ENCODE measurements at places on chromosomes 2 and 18.

DNA sequence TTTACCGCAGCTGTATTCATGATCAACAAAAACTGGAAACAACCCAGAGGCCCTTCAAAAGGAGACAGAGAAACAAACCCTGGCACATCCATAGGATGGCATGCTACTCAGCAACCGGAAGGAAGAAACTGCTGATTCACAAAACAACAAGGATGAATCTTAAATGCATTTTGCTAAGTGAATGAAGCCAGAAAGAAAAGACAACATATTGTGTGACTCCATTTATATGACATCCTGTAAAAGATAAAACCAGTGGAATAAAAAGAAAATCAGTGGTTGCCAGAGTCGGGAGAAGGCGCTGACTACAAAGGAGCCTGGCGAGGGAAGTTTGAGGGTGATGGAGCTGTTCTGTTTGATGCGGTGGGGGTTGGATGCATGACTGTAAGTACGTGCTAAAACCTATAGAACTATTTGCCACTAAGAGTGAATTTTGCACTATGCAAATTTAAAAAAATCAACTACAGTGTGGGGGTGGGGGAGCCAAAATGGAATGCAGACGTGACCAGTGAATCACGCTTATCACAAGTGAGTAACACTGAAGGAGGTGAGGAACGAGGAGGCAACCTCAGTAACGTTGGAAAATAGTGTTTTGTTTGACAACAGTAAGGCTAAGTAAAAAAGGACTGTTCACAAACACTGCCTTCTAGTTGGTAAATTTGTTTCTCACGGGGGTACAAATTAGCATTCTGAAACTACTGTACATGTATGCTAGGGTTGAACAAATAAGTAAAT lies 108.9 kb downstream of the INHBB start:
- no peak for DNase-seq

GRCh38 chr18:159037-159652 lies 788 bp downstream of the USP14 start:
- DNase-seq: no peak

- no peak for DNase-seq
These were observed 466.5 kb downstream of the TXNL1 start for GRCh38 chr18:56171848-56172247.

DNA sequence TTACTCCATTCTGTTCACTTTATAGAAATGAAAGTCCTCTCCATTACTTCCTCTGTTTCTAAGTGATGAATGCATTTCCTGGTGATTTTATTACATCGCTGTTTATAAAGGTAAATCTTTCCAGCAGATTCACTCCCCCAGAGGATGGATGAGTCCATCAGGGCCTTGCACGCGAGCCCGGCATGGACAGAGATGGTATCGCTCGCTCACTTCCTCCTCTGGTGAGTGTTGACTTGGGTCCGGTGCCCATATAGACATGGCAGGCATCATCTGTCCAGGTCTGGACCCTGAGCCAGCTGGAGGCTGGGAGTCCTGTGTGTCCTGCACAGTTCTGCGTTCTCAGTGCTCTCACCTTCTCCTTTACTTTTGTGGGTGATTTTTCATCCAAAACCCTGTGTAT lies 733.6 kb upstream of the SALL3 start:
- no peak for DNase-seq

GRCh38 chr2:86809481-86810121 lies 18.9 kb upstream of the CD8A start:
- DNase-seq: no peak

DNA sequence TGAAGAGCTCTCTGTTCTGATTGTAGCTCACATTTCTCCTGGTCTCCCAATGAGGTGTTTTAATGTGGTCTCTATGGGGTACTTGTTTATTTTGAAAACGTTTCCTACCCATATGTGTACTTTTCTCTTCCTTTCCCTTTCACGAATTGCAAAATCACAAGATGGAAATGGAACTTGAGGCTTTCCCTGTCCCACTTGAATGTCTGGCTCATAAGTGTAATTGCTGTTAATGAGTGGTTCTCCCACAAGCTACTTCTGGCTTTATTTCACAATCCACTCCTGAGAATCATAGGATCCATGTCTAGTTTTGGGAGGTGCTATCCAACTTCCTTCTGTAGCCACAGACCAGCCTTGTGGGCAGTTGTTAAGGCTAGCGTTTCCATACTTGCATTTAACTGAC lies 81.1 kb upstream of the CAVIN2 start:
- DNase-seq: no peak

DNA sequence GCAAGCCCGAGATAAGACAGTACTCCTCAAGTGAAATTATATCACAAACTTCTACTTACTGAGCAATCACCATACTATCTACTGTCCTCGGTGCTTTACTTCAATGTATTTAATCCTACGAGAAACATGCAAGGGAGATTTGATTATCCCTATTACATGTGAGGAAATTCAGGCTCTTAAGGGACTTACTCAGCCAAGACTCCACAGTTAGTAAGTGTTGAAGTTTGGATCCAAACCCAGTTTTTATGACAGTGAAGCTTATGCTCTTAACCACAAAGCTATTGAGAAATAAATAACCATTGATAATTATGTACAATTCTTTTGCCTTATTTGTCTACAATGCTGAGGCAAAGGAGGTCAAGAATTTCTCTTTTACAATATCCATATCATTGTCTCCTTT lies 672.9 kb upstream of the ACVR2A start:
- DNase-seq: no peak

DNA sequence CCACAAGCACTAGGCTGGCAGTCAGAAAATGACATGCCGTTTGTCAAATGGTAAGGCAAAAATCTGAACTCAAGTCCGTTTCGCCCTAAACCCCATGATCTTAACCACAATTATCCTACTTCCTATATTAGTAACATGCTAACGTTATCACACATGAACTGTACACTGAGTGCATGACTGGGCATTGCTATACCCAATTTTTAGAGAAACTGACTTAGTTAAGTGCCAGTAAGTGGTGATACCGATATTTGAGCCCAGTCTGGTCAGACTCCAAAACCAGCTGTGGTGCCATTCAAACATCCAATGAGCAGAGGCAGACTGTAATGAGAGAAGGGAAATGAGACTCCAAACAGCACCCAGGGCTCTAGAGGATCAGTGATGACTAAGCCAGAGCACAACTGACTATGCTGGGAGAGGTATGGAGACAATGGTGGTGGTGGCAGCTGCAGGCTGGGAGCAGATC lies 311.7 kb upstream of the PKDCC start:
- DNase-seq: no peak

DNA sequence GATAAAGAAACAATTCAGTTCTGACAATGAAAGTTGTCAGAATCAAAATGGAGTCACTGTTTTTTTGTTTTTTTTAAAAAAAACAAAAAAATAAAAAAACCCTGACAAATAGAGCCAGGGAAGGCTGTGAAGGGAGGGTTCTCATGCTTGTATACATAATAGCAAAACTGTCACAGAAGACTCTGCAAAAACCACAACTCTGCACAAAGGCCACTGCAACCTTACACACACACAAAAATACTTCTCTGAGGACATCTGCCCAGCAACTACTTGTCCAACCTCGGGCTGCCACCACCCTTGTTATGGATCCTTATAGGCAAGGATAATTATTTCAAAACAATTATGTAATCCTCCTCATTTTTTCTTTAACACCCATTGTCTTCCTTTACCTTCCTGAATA lies 41.9 kb upstream of the C2orf66 start:
- DNase-seq: no peak

GRCh38 chr18:41347057-41347456 lies 608.0 kb upstream of the PIK3C3 start:
- DNase-seq: no peak

DNA sequence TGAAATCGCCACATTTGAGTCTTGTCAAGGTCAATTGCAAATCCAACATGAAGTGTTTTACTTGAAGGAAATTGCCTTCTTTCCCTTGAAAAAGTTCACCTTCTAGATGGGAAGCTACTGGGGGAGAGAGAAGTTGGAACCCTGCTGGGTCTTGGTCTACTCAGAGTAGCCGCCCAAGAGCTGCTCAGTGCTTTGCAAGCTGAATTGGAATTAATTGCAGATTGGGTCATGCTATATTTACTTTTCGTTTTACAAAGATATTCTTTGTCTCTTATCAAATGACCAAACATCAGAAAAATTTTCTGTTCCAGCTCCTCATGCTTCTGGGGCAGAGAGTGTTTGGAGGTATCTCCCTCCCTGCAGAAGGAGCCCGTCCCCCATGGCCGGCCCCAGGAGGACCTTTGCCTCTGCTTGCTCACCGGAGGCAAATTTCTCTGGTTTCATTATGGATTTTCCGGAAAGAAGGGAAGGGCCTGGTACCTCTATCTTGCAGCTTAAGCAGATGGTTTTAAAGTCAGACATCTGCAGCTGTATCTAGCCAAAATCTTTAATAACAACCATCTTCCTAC lies 289.7 kb downstream of the MYT1L start:
- no peak for DNase-seq

DNA sequence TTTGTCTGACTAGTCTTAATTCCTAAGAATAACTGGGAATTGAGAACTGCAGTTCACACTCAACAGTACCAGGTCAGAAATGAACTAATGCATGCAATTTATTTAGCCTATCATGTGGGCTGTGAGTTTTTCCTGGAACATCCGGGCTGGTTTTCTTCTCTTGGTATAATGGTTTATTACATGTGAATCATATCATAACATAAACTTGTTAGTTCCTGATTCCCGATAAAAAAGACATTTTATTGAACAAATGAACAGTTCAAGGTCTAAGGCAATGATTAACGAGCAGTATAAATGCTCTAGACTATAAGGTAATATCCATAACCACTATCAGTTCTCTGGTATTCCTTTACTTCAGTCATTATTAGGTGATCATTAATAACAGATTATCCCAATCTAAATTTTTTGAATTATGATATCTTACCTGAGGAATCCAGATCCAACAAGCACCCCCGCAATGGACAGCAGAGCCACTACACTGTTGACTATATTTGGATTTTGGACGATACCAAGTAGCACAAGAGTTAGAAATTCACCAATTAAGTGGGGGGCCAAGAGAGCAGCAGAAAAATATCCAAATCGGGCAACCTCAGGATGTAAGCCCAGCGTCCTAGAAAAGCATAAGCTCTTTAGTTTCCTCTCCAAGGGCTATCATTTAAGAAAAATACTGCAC lies 19.0 kb downstream of the ABCG5 start:
- no peak for DNase-seq

GRCh38 chr2:181354626-181355025 lies 102.6 kb upstream of the ITGA4 start:
- DNase-seq: no peak

DNA sequence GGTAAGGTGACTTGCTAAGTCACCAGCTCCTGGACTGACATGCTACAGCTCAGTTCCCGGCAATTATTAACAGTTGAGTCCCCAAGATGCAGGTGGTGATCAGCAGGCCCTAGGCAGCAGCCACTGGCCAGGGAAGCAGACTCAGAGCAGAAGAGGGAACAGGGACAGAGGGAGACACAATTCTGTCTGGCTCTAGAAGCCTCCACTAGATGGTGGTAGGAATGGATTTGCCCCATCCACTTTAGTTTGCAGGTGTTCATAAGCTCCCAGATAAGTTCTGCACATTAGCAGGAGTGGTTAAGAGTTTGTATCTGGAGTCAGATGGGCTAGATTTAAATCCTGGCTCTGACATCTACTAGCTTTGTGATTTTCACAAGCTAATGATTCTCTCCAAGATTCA lies 25.5 kb upstream of the SLC1A4 start:
- DNase-seq: no peak
